Right cardiac atrium (tissue), 5 donors: ENCODE measurements at places on chromosomes 16 and 17. TPM values are rescaled to one million over a fixed set of nuclear protein-coding genes. Genes with fewer than 3 reads are reported as not detected.

The ITGA3 gene
- 21.5 TPM for polyA plus RNA-seq

- DNase-seq, result no peak
Measured at GRCh38 chr17:80599546-80600305, 55.1 kb downstream of the RPTOR start.

- no peak for DNase-seq
Measured at GRCh38 chr17:80529904-80530292, 14.7 kb upstream of the RPTOR start.

The ZFP3 gene
- polyA plus RNA-seq, result 5.4 TPM

The KIF2B gene
- not detected for polyA plus RNA-seq

DNA sequence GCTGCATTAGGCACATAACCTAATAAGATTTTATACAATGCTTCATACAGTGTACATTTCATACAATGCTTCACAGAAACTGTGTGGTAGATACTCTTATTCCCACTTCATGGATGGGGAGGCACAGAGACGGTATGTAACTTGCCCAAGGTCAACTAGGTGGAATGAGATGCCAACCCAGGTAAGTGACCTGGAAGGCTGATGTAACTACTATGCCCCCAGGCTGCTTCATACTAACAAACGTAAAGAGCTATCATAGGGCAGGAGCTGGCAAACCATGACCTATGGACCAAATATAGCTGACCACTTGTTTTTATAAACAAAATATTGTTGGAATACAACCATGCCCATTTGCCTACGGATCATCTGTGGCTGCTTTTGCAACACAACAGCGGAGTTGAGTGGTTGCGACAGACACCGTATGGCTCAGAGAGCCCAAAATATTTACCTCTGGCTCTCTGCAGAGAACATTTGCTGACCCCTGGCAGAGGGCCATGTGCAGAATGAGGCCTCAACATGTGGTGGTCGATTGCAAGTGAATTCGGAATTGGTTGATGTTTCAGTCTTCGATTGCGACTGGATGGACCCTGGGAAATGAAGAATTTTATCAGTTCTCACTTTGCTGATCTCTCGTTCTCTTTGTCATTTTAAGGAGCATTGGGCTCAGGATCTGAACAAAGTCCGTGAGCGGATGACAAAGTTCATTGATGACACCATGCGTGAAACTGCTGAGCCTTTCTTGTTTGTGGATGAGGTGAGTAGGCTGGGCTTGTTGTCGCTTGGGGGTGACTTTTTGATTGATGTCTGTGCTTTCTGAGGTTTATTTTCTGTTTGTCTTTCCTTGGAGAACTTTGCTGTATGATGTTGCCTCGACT is 109.7 kb downstream of the PLCG2 start:
- no peak for DNase-seq

DNA sequence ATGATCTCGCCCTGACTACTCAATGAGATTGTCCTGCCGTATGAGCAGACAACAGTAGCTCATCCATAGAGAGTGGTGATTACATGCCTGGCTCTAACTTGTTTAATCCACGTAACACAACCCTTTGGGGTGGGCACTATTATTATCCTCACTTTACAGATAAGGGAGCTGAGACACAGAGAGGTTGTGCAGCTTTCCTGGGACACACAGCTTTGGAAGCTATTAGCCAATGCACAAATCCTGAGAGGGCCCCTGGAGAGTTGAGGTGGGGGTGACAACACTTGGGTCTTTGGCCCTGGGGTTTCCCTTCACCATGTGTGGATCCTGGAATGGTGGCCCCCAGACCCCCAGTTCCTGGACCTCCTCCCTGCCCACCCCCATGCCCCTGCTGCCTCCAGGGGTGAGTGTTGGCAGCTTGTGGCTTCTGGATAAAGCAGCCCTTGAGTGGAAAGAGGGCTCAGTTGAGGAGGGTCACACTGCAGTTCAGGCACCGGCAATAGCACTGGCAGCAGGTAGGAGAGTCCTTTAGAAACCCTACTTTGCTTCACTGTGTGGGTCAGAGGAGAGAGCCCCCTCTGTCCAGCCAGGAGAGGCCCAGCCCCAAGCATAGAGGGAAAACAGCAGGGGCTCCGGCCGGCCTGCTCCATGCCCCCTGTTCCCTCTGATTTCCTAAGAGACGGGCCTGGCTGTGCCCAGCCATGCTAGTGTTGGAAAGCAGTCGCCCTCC is 230.7 kb downstream of the KATNIP start:
- DNase-seq, result no peak

- DNase-seq, result no peak
Measured at GRCh38 chr17:50575581-50576210, 15.2 kb downstream of the CACNA1G start.

DNA sequence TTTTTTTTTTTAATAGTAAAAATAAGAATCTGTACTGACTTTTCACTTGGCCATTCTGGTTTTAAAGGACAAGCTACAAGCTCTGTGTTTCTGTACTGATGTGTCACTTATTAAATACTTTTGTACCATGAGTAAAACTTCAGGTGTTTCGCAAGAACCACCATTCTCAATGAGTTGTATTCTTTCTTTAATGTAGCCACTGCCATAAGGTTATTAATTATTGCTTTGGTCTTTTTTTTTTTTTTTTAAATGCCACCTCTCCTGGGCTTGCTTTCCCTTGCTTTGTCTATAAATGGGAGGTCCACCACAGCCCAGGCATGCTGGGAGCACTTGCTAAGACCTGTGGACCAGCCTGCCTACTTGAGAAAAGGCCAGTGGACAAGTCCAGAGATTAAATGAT is 8.4 kb downstream of the ARL2BP start:
- DNase-seq, result no peak

- DNase-seq, result no peak
Measured at GRCh38 chr16:22316411-22316811, 19.2 kb downstream of the POLR3E start.

The SMURF2 gene
- 4.7 TPM for polyA plus RNA-seq

The KLHL10 gene
- polyA plus RNA-seq, result 0.09 TPM

GRCh38 chr16:48607056-48607825 is 2.7 kb downstream of the N4BP1 start:
- no peak for DNase-seq

DNA sequence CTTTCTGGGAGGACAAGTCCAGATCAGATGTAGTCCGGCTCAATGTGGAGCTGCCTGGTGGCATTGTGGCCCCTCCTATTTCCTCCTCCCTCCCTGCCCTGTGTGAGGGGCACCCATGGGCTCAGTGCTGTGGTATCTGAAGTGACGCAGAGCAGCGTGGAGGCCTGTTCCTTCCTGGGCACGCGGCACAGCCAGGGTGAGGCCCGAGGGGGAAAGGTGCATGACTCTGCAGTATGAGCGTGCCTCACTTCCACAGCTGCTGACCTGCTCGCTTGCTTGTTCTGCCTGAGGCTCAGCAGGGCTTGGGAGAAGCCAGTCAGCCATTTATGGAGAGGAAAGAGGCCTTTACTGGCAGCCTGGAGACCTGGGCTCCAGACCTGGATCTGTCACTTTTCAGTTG is 11.7 kb downstream of the TMEM238L start:
- DNase-seq, result no peak

DNA sequence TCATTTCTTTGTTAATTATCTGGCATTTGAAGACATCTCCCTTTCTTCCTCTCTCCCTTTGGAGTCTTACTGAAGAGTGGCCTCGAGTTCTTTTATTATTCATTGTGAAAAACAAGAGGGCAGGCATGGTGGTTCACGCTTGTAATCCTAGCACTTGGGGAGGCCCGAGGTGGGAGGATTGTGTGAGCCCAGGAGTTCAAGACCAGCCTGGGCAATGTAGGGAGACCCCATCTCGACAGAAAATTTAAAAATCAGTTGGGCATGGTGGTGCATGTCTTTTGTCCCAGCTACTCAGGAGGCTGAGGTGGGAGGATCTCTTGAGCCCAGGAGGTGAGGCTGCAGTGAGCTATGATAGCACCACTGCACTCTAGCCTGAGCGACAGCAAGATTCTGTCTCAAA is 20.1 kb downstream of the BPTF start:
- DNase-seq, result no peak
